ENCODE measurements at places on chromosomes 7 and 10.

GRCh38 chr7:143255564-143255963, 7.7 kb upstream of the GSTK1 start:
- DNase-seq = no peak

DNA sequence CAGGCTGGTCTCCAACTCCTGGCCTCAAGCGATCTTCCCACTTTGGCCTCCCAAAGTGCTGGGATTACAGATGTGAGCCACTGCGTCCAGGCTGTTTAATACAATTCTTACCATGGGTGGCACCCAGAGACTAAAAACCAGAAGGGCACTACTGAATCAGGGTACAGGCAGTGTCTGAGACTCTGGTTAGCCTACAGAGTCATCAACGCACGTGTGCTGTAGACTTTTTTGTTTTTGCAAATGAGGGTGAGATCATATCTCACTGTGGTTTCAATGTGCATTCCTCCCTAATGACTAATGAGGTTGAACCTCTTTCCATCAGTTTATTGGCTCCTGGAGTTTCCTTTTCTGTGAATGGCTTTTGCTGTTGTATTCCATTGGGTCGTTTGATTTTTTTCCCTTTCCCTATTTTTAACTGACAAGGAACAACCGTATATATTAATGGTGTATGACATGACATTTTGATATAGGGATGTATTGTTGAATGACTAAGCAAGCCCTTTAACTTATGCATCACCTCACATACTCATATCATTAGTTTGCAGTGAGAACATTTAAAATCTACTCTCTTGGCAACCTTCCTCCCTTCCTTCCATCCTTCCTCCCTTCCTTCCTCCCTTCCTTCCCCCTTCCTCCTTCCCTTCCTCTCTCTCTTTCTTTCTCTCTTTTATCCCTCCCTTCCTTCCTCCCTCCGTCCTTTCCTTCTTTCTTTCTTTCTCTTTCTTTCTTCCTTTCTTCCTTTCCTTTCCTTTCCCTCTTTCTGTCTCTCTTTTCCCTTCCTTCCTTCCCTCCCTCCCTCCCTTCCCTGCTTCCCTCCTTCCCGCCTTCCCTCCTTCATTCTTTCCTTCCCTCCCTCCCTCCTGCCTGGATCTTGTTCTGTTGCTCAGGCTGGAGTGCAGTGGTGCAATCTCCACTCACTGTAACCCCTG, 9.3 kb upstream of the TMEM270 start:
- peak; percentile 64 for DNase-seq

- no peak for DNase-seq
Observed at GRCh38 chr10:63054889-63055611, 78.1 kb upstream of the NRBF2 start.

DNA sequence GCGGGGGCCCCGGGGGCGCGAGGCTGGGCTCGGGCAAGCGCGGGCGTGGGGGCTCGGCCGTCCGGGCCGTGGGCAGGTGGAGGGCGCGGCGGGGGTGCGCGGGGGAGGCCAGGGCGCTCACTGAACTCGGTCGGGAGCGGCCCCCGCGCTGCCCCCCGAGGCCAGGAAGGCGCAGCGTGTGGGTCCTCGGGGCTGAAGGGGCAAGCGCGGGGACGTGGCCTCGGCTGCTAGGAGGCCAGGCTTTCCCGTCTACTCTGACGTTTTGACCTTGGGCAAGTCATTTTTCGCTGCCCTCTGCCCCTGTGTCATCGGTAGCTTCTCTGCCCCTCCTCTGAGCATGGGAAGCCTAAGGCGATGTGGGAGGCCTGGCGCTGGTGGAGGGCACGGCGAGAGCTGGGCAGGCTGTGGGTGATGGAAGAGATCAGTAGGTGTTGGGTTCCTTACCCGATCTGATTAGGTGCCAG, 441 bp downstream of the FBH1 start:
- no peak for DNase-seq

DNA sequence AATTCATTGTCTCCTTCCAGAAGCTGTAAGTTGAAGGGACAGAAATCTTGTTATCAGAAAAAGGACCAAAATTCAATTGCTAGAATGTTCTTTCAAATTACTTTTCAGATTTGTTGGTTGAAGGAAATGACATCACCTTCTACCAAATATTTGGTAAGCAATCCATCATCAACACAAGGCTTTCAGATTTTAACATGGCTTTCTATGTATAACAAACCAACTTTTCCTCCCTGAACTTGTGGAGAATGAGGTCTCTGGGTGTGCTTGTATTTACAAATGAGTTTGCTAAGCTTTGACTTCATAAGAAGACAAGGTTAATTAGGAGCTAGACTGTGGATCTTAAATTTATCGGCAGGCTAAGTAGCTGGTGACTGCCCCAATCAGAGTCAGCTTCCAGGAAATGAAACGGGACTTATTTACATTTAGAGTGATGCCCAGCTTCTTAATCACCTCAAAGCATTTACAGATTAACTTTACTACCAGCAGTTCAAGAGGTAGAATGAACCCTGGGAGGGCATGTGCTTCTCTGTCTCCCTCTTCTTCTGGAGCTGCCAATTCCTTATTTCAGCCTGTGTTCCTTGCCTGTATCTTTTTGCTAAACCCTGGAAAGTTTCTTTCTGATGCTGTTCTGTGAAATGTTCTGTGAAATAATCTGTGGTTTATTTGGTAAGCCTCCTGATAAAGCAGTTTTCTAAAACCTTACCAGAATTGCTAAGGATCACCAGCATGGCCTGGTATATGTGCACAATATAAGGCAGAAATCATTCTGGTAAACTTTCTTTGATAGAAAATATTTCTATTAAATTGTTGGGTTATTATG, 248.8 kb upstream of the FZD8 start:
- DNase-seq = no peak

DNA sequence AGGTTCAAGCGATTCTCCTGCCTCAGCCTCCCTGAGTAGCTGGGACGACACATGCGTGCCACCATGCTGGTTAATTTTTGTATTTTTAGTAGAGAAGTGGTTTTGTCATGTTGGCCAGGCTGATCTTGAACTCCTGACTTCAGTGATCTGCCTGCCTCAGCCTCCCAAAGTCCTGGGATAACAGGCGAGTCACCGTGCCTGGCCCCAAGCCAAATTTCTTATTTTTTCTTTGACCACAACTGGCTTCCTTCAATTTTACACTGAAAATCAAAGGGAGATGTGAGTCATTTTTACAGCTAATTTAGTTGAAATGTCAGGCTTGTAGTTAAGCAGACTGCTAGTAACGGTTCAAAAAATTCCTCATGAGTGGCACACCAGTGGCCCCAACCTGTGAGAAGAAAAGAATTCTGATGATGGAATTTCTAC, 7.8 kb downstream of the RNF216 start:
- peak; percentile 89 for DNase-seq

GRCh38 chr7:71238581-71239295, 106.8 kb downstream of the GALNT17 start:
- DNase-seq = no peak

- no peak for DNase-seq
Observed at GRCh38 chr7:99268577-99268908, 4.1 kb upstream of the MYH16 start.

GRCh38 chr7:31070991-31071644, 19.0 kb downstream of the ADCYAP1R1 start:
- DNase-seq = no peak

- no peak for DNase-seq
Observed at GRCh38 chr10:11823122-11823988, at the start of gene PROSER2. PROSER2 (plus strand) TSS chr10:11823356; CDS start chr10:11852078, 28,722 bp downstream.

- DNase-seq = no peak
Observed at GRCh38 chr7:81736091-81736490, 33.8 kb downstream of the HGF start.

GRCh38 chr7:45255187-45255586, 97.6 kb downstream of the RAMP3 start:
- DNase-seq = no peak

GRCh38 chr10:60209874-60210570, 179.7 kb downstream of the ANK3 start:
- DNase-seq = no peak

Measured in SJSA1 (cell line).